ENCODE measurements at places on chromosomes 13 and 19.

- DNase-seq, result no peak
These were observed 22.8 kb upstream of the ZNF564 start for GRCh38 chr19:12574036-12574435.

DNA sequence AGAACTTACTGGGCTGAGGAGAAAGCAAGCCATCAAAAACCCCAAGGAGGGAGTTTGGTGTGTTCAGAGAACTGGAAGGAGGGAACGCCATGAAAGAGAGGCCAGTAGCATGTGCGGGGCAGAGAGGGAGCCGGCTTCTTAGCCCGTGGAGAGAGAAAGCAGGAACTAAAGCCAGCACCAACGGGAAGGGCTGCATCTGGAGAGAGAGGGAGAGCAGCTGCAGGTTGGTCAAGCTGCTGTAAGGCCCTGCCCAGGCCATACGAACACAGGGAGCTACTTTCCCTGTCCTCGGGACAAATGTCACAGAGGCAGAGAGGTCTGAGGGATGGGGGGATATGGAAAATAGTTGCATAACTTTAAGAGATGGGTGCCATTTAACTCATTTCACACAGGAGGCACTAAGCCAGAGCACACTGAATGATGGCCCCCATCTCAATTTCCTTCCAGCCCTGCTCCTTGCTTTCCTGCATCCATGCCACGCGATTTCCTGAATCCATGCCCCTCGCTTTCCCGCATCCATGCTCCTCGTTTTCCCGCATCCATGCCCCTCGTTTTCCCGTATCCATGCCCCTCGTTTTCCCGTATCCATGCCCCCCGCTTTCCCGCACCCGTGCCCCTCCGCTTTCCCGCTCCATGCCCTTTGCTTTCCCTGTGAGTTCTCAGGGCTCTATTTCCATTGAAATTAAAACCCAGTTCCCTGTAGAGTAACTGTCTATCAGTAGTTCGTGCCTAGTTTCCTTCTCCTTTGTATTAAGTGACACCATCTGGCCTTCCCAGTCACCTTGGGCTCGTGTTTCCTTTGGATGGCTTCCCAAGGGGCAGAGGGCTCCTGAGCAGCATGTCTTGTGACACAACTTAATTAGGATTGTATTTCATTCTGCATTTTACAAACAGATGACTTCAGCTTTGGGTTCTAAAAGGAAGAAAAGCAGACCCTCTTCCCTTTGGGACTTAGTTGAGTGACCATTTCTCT is 31.5 kb upstream of the TPT1 start:
- no peak for DNase-seq

DNA sequence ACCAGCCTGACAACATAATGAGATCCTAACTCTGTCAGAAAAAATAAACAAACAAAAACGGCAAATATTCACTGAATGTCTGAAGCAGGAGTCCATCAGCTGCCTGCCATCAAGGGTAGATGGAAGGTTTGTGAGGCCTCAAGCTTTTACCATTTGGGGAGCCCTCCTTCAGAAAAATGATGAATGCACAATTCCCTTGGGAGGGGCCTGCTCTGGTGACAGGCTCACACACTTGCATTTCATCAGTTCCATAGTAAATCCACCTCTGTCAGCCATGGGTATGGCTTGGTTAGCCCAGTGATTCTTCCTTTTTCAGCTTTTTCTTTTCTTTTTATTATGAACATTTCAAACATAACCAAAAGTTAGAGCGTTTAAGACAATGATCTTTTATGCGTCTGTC is 26.3 kb upstream of the KATNAL1 start:
- no peak for DNase-seq

DNA sequence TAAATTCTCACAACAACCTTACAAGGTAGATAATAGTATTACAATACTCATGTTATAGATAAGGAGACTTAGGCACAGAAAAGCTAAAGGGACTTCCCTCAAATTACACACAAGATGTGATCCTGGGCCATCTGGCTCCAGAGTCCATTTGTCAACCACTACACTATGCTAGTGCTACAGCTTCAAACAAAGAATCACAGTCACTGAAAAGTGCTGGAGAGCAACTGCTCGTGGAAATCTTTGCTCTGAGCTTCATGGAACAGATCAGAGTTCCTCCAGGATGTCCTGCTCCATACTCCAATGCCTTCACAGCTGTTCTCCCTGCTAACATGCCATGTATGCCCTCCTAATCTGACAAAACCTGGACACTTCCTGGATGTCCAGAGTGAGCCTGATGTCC is 271.2 kb downstream of the ENOX1 start:
- DNase-seq, result no peak

DNA sequence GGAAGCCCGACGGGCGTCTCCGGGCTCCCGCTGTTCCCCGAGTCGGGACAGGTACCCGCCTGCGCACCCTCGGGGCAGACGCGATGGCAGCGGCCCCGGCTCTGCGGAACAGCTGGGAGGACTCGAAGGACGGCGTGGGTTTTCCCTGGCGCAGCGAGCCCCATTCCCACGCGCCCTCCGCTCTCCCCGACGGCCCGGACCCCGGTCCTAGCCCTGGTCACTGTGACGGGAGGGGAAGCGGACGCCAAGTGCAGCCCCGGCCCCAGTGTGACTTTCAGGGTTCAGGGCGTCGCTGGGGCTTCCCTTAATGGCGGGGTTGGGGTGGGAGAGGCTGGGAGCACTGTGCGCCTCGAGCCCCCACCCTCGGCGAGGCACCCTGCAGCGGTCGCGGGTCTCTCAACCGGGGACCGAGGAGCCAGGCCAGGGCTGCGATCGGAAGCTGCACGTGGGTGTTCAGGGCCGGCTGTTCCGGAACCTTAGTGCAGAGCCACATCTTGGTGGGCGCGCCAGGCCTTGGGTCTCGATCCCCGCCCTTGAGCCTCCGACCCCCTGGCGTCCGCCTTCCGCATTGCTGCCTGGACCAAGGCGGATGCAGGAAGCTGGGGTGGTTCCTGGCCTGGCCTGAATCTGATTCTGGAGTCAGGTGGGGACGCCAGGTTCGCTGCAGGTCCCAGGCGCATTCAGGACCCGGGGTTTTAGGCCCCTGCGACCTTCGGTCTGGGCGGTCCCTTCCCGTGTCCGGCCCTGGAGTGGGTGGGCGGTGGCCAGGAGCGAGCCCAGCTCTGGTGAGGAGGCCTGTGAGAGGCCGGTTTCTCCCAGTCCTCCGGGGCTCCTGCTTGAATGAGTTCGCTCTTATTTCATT is 3.5 kb downstream of the LGALS7B start:
- DNase-seq, result no peak

GRCh38 chr19:16585094-16585801 is 13.0 kb upstream of the SLC35E1 start:
- DNase-seq, result no peak

GRCh38 chr13:113651511-113652403 is 6.2 kb downstream of the ATP4B start:
- DNase-seq, result no peak

DNA sequence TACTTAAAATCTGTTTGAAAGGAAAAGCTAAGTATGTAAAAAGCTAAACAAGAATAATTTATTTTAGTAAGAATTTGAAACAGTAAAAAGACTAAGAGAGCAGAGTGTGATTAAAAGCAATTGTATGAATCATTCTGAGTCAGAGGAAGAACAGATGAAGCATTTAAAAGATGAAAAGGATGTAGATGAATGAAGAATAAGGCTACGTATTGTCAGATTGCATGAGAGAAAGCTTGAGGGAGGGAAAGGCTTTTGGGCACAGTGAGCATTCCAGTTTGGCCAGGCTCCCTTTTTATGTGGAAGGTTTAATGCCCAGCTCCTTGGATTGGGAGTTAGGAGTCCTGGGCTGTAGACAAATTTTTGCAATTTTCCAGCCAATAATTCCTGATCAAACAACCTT is 117.7 kb downstream of the FREM2 start:
- DNase-seq, result no peak

- DNase-seq, result no peak
These were observed 22.6 kb upstream of the RCBTB2 start for GRCh38 chr13:48555441-48555840.

GRCh38 chr19:49805822-49806619 is 7.1 kb downstream of the FUZ start:
- DNase-seq, result no peak

DNA sequence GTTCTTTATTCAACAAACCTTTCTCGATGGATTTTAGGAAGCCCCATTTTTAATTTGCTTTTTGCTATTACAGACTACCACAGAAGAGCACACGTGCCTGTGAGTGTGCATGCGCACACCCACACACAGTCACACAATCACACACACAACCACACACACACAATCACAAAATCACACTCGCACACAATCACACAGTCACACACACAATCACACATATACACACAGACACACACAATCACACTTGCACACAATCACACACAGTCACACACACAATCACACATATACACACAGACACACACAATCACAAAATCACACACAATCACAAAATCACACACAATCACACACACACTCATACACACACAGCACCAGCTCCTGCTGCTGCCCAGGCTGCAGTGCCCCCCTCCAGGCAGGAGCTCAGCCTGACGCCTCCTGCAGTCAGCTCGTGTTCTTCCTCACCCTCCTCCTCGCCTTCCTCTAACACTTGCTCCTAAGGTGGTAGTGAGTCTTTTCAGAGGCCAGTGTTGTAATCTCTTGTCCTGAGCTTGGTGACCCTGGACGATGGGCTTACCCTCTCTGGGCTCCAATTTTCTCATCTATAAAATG is 125.0 kb upstream of the SOX1 start:
- DNase-seq, result no peak

- no peak for DNase-seq
These were observed 21.6 kb upstream of the NAA16 start for GRCh38 chr13:41289463-41289881.

DNA sequence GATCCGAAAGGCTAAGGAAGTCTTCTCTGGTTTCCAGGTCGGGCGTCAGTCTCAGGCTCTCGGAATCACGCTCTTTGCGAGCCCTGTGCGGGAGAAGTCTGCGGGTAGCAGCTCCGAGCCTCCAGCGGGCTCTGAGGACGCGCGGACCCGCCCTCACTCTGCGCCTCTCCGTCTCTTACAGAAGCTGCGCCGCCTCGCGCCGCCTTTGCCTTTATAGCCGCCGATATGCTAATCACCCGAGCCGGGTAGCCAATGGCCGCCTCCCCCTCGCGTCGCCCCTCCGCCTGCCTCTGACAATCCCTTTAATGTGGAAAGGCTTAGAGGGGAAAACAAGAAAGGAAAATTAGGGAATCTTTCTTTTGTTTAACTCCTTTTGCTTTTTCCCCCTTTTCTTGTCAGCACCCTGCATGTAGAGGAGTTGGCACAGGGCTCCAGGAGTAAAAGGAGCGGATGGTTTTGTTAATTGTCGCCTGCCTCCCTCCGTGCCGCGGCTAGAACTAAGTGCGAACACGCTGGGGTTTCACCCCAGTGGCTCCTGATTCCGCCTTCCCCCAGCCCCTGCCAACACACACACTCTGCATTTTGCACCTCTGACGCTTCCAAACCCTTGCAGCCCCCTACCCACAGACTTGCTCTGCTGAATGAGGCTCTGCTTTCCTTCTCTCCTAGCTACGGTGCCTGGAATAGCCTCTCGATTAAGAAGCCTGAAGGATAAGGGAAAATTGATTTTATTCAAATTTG is at the start of gene PCDH8:
Gene PCDH8, minus strand, starts transcription at position 186 of the 741 bp plus-strand sequence. CDS start 204 bp downstream, outside the sequence.
- DNase-seq, result no peak

- DNase-seq, result no peak
These were observed 178.7 kb downstream of the RFC3 start for GRCh38 chr13:33996636-33997035.

DNA sequence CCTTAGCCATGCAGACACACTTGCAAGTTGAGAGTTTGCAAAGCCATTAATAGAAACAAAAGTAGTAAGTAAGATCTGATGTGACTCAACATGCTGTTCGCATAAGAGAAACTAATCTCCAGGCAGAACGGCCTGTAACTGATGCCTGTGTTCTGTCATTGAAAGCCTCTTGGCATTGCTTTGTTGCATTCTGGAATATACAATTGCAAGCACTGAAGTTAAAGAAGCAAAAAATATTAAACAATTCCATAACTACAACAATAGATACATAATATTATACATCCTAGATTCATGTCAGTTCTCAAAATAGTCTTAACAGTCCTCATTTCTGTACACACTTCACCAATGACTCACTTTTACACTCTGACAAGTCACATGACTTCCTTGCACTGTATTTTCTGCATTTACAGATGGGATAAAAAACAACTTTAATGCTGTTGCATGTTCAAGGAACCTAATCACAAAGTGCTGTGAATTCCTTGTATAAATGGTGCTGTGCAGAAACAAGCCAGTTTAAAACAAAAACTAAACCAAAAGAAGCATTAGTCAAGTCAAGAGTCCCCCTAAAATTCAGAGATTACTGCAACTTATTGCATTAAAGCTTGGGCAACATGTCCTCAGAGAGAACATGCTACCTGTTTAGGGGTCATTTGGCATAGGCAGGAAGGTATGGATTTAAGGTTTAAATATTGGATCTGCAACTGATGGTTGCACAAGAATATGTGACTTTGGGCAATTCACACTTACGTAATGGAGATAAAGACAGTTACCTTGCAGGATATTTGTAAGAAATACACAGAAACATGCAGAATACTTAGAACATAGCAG is 79.5 kb upstream of the SERP2 start:
- DNase-seq, result no peak

- no peak for DNase-seq
These were observed 8.5 kb downstream of the CDX2 start for GRCh38 chr13:27960362-27961226.

GRCh38 chr19:47093254-47093653 is 20.3 kb downstream of the ZC3H4 start:
- DNase-seq, result no peak

DNA sequence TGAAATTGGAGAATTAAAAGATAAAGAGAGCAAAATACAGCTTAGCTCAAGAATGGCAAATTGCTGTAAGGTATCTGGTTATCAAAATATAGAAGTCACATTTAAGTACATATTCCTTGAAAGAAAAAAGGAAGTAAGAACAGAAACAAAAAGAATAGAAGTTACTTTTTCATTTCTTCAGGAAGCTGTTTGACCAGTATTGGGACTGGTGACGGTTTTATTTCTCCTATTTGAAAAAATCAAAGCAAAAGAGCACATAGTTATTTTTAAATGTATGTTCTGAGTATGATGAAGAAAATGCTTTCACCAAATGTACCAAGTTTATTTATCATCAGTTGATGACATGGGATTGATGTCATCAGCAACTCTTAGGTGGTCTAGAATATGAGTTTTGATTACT is 83.1 kb upstream of the OXGR1 start:
- DNase-seq, result no peak

DNA sequence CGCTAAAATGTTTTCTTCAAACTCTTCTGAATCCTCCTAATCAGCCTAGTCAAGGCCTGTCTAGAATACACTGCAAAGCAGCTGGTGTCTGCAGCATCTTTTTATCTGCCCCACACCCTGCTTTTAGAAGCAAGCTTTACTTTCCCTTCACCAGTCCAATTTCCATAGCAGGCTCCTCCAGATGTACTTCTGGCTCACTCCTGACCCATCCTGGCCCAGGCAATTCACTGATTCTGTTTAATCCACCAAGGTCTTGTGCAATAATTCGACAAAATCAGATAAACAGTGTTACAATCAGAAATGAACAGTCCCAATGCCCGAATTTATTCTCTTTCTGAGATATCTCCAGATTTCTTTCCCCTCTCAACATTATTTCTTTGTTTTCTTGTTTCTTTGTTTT is 415.2 kb upstream of the SGCG start:
- no peak for DNase-seq

- no peak for DNase-seq
These were observed 37.9 kb upstream of the SEMA6B start for GRCh38 chr19:4597278-4597974.

All from stimulated activated CD4-positive, alpha-beta T cell treated with anti-CD3 and anti-CD28 coated beads, Interleukin-1b, Interleukin-23, amount 100 ng/mL, for 1 hour (primary cell).